Upper lobe of right lung (tissue), 1 donor: ENCODE measurements at places on chromosomes 16 and 17.

- DNase-seq = peak; percentile 91
- peak overlapping the region; percentile 89 for H3K27ac ChIP-seq
- H3K4me3 ChIP-seq = peak overlapping the region; percentile 34
- H3K4me1 ChIP-seq = peaks cover 88% of the 10 kb centered on the region
These were observed 6.4 kb downstream of the THRA start for GRCh38 chr17:40068917-40069750.

DNA sequence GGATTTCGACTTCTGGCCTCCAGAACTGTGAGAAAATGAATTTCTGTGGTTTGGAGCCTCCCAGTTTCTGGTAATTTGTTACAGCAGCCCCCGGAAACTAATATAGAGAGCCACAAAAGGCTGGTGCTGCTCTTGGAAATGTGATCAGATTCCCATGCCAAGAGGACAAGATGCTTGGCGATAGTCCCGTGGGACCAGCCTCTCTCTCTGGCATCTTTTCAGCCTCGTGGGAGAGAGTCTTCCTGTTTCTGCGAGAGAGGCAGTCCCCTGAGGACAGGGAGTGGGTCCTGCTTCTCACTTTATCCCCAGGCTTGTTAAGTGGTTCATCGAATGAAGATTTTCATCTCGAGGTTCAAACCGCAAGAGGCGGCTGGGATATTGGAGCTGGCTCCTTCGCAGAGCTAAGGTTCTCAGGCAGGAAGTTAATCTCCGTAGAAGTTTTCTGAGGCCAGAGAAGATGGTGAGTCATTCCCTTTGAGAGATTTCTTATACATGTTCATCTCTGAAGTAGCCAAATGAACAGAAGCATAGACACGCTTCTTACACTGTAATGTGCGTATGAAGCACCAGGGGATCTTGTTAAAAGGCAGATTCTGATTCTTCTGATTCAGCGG, 211.6 kb upstream of the SDK2 start:
- no peaks in the 10 kb centered on the region for H3K36me3 ChIP-seq
- no peaks in the 10 kb centered on the region for H3K27me3 ChIP-seq
- no peak for DNase-seq

- H3K27me3 ChIP-seq = no peaks in the 10 kb centered on the region
- no peak overlapping the region for H3K4me3 ChIP-seq
- no peaks in the 10 kb centered on the region for H3K4me1 ChIP-seq
- H3K27ac ChIP-seq = no peak overlapping the region
These were observed 46.8 kb downstream of the MRPS23 start for GRCh38 chr17:57803021-57803420.

DNA sequence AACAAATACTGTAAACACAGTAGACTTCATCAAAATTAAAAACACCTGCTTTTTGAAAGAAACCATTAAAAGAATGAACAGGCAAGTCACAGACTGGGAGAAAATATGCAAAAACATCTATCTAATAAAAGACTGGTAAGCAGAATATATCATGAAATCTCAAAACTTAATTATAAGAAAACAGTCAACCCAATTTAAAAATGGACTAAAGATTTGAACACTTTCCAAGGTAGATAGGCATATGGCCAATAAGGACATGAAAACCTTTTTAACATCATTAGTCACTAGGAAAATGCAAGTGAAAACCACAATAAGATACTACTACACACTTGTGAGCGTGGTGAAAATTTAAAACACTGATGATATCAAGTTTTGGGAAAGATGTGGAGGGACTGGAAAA, 218.7 kb downstream of the CEP112 start:
- H3K27ac ChIP-seq = no peak overlapping the region
- H3K4me1 ChIP-seq = no peaks in the 10 kb centered on the region
- no peaks in the 10 kb centered on the region for H3K27me3 ChIP-seq
- H3K36me3 ChIP-seq = no peaks in the 10 kb centered on the region
- H3K4me3 ChIP-seq = no peak overlapping the region
- DNase-seq = no peak

DNA sequence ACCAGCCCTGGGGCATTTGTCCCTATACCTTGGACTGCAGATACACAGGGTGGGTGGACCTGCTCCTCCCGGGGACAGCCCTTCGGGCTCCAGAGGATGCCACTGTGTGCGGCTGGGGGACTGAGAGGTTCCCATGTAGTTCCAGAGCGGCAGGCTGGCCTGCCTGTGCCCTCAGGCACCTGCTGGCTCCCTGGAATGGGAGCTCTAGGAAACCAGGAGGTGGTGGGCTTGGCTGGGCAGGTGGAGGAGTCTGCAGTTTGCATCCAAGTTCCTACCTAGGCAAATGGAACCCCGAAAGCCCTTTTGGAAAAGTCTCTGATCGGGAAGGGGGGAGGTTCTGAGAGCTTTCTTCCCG, 982 bp downstream of the DBNDD1 start:
- H3K36me3 ChIP-seq = no peaks in the 10 kb centered on the region
- no peak for DNase-seq
- peak overlapping the region; percentile 59 for H3K4me3 ChIP-seq
- peaks cover 7% of the 10 kb centered on the region for H3K27me3 ChIP-seq
- H3K4me1 ChIP-seq = peaks cover 28% of the 10 kb centered on the region
- no peak overlapping the region for H3K27ac ChIP-seq

- no peak for DNase-seq
- no peak overlapping the region for H3K27ac ChIP-seq
- H3K27me3 ChIP-seq = no peaks in the 10 kb centered on the region
- peaks cover 11% of the 10 kb centered on the region for H3K36me3 ChIP-seq
- no peaks in the 10 kb centered on the region for H3K4me1 ChIP-seq
These were observed 27.1 kb downstream of the TIMM22 start for GRCh38 chr17:1024076-1024475.

GRCh38 chr17:4544135-4544950, 10.8 kb downstream of the MYBBP1A start:
- no peak overlapping the region for H3K27ac ChIP-seq
- no peak for DNase-seq
- H3K27me3 ChIP-seq = no peaks in the 10 kb centered on the region
- no peak overlapping the region for H3K4me3 ChIP-seq

DNA sequence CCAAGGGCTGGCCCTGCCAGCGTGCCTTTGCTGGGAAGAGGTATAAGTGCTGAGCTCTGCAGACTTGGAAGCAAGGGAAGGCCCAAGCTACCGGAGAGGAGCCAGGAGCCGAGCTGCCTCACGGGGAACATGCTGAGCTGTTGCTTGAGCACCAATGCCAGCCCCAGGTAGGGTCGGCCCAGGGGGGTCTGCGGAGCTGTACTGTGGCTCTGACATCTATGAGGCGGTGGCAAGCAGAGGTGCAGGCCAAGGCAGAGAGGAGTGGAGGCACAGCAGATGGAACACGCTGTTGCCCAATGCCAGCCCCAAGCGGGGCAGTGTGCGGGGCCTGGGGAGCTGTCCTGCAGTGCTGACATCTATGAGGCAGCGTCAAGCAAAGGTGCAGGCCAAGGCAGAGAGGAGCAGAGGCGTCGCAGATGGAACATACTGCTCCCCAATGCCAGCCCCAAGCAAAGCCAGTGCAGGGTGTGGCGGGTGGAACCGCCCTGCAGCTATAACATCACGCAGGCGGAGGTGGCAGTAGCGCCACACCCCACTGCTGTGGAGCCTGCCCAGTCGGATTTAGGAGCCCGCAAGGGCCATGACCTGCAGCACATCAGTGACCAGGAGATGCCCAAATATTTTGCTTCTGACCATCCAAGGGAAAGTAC, 10.0 kb downstream of the GGA2 start:
- H3K36me3 ChIP-seq = peaks cover 12% of the 10 kb centered on the region
- H3K27ac ChIP-seq = no peak overlapping the region
- DNase-seq = peak; percentile 67
- H3K27me3 ChIP-seq = no peaks in the 10 kb centered on the region

GRCh38 chr17:33460781-33461450, 167.8 kb upstream of the ASIC2 start:
- no peaks in the 10 kb centered on the region for H3K27me3 ChIP-seq
- no peak overlapping the region for H3K4me3 ChIP-seq
- H3K4me1 ChIP-seq = no peaks in the 10 kb centered on the region
- no peak overlapping the region for H3K27ac ChIP-seq
- DNase-seq = no peak
- H3K36me3 ChIP-seq = no peaks in the 10 kb centered on the region

GRCh38 chr17:75987041-75987440, 8.0 kb downstream of the TEN1 start:
- peaks cover 25% of the 10 kb centered on the region for H3K4me1 ChIP-seq
- no peaks in the 10 kb centered on the region for H3K27me3 ChIP-seq
- no peak overlapping the region for H3K4me3 ChIP-seq
- peak; percentile 16 for DNase-seq

DNA sequence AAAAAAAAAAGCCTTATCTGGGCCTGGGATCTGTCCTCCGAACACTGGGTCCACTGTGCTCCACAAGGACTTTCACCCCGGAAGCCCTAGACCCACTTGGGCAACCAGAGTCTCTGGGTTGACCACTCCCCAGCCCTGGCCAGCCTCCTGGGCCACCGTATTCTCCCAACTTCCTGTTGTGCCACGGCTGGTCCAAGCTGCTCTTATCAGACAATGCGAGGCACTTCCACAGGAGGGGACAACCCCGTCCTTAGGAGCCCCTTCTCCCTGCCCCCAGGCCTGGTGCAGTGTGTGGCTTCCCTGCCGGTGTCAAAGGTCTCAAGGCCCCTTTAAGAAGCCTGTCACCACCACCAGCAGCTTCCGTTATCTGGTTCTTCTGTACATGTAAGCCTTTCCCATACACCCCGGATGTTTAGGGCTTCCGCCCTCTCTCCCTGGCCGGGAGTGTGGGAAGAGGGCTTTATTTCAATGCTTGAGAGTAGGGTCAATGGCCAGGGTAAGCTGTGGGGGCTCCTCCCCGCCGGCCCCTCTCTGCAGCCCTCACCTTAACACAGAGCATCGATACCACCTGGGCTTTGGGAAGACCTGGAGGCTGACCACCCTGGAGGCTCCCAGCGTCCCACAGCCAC, 313.0 kb downstream of the SEC14L1 start:
- H3K36me3 ChIP-seq = no peaks in the 10 kb centered on the region
- DNase-seq = no peak
- H3K4me3 ChIP-seq = peak overlapping the region; percentile 65
- H3K27ac ChIP-seq = peak overlapping the region; percentile 82
- H3K4me1 ChIP-seq = peaks cover 62% of the 10 kb centered on the region

DNA sequence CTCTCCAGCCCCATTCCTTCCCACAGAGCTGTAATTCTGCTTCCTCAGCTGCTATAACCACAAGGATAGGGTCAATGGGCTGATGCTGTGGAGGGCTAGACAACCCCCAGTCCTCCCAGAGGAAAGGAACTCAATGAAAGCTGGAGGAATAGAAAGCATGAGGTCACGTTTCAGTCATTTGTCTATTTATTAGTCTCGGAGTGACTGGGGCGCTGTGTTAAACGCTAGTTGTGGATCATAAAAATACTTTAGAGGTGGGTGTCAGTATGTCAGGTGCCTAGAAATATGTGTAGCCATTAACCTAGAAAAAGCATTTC, 787 bp upstream of the CCL3L1 start:
- no peaks in the 10 kb centered on the region for H3K36me3 ChIP-seq

DNA sequence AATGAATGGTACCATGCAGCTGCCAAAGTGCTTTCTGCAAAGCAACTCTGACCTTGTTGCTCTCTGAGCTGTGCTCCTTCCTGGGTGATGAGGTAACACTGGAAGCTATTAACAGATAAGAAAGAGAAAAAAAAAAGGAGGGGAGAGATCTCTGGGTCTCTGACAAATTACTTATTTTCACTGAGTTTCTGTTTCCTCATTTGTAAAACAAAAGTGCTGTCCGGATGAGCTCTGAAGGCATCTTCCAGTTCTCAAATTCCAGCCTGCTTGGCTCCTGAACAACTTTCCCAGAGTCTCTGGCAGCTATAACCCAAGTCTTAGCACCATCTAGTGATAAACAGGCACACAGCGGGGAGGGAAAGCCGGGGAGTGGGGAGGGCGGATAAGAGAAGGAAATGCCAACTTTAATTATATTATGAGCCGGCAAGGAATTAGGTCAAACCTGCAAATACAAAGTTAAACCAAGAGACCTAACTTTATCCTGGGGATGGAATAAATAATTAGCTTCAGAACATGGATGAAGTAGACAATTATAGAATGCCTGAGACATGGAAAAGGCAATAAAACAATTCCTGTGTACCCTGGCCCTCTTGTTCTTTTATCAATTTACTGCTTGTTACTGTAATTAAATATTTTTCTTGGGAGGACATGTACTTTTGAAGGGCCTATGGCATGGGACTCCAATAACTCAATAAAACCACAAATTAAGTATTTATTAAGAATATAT, 61.3 kb upstream of the KIFC3 start:
- no peaks in the 10 kb centered on the region for H3K27me3 ChIP-seq
- H3K4me3 ChIP-seq = no peak overlapping the region
- no peaks in the 10 kb centered on the region for H3K36me3 ChIP-seq

DNA sequence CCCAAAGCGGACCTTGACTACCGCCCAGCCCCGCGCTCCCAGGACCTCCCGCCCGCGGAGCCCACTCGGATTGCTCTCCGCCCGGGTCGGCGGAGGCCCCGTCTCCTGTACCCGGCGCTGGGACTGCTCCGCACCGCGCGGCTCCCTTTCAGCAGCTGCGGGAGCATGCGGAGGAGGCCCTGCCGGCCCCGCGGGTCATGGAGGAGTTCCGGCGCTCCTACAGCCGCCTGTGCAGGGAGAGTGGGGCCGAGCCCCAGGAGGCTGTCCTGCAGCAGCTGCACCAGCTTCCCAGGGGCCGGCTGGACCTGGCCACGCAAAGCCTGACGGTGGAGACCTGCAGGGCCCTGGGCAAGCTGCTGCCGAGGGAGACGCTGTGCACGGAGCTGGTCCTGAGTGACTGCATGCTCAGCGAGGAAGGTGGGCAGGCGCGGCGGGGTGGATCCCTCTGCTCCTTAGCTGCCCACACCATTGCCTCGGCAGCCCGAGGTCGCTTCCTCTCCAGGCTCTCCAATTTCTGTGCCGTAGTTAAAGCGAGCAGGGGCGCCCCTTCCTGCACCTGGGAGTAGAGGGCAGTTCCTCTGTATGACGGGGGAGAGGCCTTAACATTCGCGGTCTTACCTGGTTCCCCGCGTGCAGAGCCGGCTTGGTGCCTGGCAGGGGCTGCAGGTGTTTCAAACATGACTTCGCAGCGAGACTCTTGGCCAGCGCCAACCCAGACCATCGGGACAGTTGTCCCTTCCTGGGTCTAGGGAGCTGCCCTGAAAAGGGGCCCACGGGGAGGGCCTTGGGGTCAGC, 539 bp downstream of the LRRC45 start:
- no peak for DNase-seq
- peak overlapping the region; percentile 68 for H3K4me3 ChIP-seq
- H3K27me3 ChIP-seq = no peaks in the 10 kb centered on the region
- H3K4me1 ChIP-seq = peaks cover 20% of the 10 kb centered on the region
- peak overlapping the region; percentile 53 for H3K27ac ChIP-seq

DNA sequence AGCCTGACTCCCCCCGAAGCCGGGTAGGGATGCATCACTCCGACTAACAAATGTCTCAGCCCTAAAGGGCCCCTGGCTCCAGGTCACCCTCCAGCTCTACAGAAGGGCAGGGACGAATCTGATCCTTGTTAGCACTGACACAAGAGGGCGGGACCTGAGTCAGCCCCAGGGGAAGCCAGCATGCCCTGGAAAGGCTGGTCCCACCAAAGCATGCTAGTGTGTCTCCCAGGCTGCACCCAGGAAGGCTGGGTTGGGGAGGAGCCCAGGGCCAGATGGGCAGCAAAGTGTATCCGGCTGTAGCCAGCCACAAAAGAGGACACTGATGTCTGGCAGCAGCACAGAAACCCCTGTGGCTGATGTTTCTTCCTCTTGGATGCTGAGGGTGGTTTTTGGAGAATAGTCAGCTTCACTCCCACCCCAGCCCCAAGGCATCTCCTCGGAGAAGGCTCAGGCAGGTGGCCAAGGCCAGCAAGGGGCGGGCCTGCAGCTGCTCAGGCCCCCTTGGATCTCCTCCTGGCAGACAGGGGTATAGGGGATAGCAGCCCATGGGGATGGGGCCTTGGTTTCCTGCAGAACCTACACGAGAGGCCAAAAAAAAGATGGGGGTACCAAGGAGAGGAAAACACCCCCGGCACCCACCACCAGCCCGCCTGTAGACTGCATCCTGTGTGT, 11.0 kb downstream of the NATD1 start:
- no peak overlapping the region for H3K27ac ChIP-seq
- no peaks in the 10 kb centered on the region for H3K27me3 ChIP-seq
- no peak overlapping the region for H3K4me3 ChIP-seq
- H3K4me1 ChIP-seq = no peaks in the 10 kb centered on the region
- H3K36me3 ChIP-seq = peaks cover 6% of the 10 kb centered on the region
